ENCODE measurements at places on chromosomes 2 and 18.

DNA sequence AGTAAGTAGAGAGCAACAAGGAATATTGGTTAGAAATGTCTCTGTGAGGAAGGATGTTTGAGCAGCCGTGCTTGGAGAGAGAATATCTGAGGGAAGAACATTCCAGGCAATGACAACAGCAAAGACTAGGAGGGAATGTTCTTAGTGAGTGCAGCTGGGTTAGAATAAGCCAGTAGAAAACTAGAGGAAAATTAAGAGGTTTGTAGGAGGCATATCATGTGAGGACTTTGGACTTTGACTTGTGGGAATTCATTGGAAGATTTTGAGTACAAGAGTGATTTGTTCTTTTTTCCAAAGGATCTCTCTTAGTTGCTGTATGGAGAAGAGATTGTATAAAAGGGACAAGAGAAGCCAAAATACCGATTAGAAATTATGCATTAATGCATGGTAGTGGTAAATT lies 47.2 kb downstream of the PPM1B start:
- no peak for DNase-seq

- DNase-seq = peak; percentile 76
Observed at GRCh38 chr2:167192833-167193232, 304.6 kb downstream of the XIRP2 start.

DNA sequence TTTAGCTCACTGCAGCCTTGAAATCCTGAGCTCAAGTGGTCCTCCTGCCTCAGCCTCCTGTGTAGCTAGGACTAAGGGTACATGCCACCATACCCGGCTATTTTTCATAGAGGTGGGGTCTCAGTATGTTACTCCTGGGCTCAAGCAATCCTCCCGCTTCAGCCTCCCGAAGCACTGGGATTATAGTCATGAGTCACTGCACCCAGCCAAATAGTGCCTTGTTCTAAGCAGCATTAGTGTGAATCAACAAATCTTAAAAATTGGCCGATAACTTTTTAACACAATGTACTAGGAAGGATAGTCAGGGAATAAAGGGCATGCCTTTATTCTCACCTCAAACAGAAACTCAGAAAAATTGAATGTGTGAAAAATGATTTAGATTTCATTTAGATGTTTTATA lies 51.6 kb downstream of the XRCC5 start:
- DNase-seq = no peak

DNA sequence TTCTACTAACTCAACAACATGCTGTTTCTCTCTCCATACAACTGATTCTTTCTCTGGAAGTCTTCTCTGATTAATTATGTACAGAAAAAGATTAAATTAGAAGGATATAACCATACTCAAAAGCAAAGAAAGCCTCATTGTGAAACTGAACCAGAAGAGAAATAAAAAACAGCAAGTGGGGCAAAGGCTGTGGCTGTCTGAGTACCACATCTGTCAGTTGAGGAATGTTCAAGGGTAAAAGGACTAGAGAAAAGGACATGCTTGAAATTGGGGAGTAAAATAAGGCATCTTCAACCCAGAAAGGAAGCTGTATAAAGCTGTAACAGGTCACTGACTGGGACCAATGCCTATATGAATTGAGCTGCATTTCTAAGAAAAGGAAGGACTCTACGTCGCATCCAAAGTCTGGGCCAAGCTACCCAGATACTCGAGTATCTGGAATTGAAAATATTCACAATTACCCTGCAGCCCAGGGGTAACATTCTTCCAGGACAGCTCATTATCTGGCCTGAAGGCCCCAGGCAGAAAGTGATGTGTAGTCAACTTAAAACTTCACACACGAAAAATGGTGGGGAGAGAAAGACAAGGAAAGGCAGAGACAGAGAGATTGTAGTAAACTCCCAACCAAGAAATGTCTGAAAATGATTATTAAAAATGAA lies 356.0 kb upstream of the GALNT5 start:
- peak; percentile 79 for DNase-seq

DNA sequence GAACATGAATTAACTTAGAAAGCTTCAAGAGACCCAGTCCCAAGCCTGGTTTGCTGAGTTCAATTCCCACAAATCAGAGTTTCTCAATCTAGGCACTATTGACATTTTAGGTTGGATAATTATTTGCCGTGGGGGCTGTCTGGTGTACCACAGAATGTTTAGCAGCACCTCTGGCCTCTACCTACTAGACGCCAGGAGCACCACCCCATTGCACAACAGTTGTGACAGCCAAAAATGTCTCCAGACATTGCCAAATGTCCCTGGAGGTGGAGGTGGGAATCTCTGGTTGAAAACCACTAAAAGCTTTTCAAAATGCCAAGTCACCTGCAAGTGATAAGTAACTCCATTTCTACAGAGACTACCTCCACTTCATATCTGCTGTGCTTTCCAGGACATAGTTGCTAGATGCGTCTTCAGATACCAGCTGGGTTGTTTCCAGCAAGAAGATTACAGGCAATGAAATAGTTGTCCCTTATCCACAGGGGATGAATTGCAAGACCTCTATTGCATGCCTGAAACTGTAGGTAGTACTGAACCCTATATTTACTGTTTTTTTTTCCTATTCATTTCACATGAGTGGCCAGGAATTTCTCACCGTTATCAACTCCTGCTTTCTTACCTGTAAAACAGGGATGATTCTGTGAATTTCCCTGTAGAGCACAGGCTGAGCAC lies 554.3 kb downstream of the ZEB2 start:
- DNase-seq = no peak

DNA sequence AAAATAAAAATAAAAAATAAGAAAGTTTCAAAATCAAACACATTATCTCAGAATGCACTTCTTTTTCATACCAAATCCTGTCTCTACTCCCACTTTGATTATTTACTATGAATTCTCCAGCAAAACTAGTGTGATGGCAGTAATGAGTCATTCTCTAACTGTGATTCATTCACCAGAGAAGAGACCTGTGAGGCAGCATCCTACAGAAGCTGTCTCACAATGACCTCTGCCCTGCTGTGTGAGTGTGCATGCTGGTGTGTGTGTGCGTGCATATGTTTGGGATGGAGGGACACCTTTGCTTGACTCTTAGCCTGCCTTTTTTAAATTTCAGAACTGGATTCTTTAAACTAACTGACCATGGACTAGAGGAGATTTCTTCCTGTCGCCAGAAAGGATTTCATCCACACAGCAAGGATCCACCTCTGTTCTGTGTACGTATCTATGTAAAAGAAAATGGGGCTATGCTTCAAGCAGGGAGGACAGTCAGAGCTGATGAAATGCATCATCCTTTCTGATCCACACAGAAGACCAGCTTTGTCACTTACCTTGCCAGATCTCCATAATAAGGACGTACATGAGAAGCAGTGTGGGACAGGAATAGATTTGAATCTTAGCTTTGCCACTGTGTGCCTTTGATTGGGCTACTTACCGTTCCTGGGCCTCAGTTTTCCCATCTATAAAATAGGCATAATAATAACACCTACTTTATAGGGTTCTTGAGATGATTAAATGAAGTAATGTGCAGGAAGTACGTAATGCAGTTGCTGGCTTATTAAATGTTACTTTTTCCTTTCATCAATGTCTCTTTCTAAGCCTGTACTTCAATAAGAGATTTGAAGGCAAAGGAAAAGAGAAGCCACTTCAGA lies 31.2 kb downstream of the STAMBP start:
- peak; percentile 89 for DNase-seq

DNA sequence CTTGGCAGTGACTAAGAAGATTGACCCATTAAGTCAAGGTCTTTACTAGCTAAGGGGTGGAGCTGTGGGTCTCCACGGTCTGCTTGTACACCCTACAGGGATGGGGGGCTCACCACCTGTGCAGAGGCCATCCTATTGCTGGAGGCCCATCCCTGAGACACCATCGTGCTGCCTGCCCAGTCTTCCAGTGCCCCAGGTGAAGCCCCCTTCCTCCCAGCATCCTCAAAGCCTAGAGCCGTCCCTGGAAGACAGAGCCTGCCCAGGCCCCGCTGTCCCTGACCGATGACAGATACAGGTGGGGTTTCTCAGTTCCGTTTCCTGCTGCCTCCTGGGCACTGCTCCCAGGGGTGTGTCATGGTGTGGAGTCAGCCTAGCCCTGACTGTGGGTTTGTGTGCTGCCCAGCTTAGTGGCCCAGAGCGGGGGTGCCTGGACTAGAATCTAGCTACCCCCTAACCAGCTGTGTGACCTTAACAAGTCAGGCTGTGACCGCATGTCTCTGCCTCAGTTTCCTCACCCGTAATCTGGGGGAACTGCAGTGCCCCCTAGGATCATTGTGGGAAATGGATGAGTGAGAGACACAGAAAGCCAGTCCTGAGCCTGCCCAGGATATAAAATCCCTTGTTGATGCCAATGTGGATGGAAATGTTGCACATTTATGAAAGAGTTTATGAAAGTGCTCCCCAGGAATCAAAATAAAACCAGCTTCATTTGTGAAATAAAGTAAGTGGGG lies 2.0 kb downstream of the OTOS start:
- DNase-seq = no peak

- DNase-seq = no peak
Observed at GRCh38 chr2:95289253-95289652, 7.9 kb upstream of the KCNIP3 start.

- peak; percentile 67 for DNase-seq
Observed at GRCh38 chr2:11784747-11785610, 38.5 kb downstream of the LPIN1 start.

GRCh38 chr18:44041553-44041952 lies 639.1 kb upstream of the SETBP1 start:
- no peak for DNase-seq

- DNase-seq = peak; percentile 58
Observed at GRCh38 chr2:232327105-232328031, 51.2 kb upstream of the ALPP start.

DNA sequence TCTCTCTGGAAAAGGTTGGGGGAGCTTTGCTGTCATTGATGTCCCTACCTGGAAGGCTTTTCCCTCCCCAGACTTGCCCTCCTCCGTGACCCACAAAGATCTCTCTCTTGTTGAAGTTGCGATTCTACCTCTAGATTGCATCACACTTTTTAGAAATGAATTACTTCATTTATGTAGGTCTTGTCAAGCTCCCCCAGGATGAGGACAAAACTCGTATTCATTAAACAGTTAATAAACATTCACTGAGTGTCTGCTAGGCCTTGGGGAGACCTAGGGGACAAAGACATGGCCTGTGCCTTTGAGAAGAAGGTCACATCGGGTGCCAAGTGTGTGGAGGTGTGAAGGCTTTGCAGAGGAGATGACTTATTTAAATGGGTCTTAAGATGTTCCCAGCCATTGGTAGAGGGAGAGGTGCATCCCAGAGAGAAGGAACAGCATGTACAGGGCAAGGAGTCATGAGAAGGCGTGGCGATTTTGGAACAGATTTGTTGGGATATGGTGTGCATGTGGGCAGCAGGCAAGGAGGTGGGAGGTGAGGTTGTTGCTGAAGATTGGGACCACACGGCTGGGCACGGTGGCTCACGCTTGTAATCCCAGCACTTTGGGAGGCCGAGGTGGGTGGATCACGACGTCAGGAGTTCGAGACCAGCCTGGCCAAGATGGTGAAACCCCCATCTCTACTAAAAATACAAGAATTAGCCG lies 9.8 kb upstream of the YWHAQ start:
- no peak for DNase-seq

DNA sequence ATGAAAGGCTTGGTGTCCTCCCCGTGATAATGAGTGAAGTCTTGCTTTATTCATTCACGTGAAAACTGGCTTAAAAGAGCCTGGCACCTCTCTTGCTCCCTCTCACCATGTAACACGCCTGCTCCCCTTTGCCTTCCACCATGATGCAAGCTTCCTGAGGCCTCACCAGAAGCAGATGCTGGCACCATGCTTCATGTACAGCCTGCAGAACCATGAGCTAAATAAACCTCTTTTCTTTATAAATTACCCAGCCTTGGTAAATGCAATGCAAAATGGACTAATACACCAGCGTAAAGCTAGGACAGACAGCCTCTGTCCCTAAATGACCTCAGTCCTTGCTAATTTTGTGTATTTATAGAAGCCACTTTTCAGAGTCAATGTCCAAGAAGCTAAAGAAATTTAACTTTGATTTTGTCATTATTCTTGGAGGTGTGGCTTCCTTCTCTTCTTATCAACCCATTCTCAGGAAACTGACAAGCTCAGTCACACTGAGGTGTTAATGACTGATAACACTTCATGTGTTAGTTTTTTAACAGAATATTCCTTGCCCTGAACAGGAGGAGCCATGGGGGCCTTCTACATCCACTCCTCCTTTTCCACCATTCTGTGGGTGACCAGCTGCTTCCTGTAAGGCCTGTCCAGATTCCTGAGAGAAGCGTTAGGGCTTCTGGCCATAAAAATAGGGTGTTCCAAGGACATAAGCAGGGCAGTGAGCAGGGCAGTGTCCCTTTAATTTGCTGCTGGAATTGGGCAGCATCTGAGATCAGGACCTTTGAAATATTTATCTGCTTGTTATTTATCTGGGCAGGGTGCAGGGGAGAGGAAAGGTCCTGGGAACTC lies 38.0 kb upstream of the EPAS1 start:
- no peak for DNase-seq

GRCh38 chr2:189300916-189301315 lies 121.4 kb upstream of the COL5A2 start:
- DNase-seq = no peak

DNA sequence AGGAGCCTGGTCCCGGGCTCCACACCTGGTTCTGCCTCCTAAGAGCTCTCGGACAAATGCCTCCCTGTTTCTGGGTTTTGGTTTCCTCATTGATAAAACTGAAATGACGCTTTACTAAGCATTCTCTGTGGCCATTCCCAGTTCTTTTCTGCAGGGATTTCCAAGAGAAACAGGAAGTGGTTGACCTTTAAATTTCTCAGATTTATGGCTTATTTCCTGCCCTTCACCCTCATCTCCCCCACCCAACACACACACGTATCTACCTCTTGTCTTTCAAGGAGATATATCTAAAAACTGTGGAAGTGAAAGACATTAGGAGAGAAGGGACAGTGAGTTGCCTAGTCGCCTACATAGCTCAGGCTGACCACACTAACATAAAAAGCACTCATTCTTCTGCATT lies 53.0 kb downstream of the PIEZO2 start:
- DNase-seq = no peak

DNA sequence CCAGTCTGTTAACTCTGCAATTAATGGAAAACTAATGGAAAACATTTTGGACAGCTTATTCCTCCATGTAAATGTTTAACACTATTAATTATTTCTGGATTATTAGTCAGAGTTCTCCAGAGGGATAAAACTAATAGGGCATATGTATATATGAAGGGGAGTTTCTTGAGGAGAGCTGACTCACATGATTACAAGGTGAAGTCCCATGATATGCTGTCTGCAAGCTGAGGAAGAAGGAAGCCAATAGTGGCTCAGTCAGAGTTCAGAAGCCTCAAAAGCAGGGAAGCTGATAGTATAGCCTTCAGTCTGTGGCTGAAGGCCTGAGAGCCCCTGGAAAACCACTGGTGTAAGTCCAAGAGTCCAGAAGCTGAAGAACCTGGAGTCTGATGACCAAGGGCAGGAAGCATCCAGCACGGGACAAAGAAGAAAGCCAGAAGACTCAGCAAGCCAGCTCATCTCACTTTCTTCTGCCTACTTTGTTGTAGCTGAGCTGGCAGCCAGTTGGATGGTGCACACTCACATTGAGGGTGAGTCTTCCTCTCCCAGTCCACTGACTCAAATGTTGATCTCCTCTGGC lies 136.0 kb downstream of the PTH2R start:
- DNase-seq = no peak
